DMS53 (cell line): ENCODE measurements at places on chromosomes 7 and 10.

DNA sequence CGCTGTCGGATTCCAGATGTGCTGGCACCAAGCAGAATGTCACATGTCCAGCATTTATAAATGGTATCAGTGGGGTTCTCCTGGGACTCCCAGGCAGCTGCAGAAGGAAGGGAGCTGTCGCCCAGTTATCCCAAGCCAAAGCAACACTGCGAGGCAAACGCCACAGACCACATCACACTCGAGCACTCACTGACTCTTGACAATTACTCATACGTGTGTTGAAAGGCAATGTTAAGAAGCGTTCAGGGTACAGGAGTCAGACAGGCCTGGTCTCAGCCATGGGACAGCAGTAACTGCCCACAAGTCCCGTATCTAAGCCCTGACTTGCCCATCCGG is 113.4 kb downstream of the DIP2C start:
- DNase-seq, result no peak

GRCh38 chr10:99534939-99535763 is 2.4 kb downstream of the NKX2-3 start:
- peak; percentile 85 for DNase-seq

- DNase-seq, result no peak
These were observed 124.9 kb downstream of the CLEC2L start for GRCh38 chr7:139648391-139648861.

DNA sequence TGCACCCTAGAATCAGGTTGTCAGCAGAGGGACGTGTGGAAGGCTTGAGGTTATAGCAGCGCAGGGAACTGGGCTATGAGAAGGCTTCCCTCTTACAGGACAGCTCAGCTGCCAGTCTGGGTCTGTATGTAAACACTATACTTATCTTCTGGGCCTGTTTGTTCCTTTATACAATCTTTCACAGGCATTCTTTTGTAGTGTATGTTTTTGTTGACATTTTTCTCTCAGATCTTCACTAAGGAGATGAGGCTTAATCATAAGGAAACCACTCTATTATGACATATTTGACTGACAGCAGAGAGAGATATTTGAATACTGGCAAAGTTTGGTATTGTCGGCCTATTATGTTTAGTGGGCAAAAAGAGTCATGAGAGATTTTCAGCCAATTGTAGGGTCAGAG is 929 bp downstream of the GBF1 start:
- peak; percentile 36 for DNase-seq
